ENCODE measurements at places on chromosomes 6 and 20.

DNA sequence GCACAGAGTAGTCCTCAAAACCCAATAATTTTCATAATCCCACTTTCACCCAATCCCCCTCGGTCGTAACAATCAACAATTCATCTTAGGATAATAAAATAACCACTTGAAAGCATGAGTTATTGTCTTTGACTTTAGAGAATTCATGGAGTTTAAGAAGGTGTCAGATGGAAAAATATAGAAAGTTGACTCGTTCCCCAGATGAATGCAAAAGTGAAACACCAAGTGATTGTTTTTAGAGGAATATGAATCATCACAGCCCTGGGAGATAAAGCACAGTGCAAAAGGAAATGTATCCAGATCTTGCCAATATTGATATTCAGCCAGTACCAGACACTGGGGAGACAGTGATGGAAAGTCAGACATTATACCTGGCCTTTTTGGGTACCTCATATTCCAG, 860.5 kb downstream of the DHX35 start:
- DNase-seq = no peak

DNA sequence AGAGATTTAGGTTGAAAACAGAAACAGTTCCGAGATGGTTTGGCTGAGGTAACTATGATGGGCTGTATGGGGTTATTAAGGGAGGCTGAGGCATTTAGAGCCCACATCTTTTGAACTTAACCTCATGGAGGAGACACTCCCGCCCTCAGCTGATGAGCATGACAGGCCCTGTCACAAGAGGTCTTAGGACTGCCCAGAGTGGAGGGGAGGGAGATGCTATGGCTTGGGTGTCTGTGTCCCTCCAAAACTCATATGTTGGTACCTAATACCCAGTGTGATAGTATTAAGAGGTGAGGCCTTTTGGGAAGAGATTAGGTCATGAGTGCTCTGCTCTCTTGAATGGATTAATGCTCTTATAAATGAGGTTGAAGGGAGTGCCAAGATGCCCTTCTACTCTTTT, 126.6 kb downstream of the CDC5L start:
- DNase-seq = no peak

DNA sequence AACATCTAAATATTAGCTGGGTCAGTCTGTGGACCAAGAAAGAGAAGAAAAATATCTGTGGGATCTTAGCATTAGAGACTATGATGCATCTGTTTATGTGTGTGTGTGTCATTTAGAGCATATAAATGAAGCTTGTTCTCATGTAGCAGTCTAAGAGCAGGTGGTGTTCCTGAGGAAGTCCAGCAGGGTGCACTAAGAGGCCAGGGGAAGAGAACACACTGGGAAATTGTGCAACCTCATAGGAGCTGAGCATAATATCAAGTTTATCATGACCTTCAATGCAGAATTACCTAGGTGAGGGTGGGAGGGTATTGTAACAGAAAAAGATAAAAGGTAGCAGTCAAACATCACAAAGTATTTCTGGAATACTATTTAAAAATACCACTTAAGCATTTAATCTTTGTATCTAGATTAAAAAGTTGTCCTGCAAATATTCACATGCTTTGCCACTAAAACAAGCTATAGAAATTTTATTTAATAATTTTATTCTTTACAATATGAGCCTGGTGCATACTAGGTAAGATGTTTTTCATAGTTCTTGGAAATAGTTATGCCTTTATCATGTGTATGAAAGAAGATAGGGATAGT, 80.5 kb downstream of the SMPDL3A start:
- DNase-seq = peak; percentile 77

- peak; percentile 92 for DNase-seq
Observed at GRCh38 chr20:1225783-1226654, at the start of gene RAD21L1. Gene RAD21L1 (plus strand): TSS chr20:1226044. CDS start chr20:1228454, 2,410 bp downstream.

DNA sequence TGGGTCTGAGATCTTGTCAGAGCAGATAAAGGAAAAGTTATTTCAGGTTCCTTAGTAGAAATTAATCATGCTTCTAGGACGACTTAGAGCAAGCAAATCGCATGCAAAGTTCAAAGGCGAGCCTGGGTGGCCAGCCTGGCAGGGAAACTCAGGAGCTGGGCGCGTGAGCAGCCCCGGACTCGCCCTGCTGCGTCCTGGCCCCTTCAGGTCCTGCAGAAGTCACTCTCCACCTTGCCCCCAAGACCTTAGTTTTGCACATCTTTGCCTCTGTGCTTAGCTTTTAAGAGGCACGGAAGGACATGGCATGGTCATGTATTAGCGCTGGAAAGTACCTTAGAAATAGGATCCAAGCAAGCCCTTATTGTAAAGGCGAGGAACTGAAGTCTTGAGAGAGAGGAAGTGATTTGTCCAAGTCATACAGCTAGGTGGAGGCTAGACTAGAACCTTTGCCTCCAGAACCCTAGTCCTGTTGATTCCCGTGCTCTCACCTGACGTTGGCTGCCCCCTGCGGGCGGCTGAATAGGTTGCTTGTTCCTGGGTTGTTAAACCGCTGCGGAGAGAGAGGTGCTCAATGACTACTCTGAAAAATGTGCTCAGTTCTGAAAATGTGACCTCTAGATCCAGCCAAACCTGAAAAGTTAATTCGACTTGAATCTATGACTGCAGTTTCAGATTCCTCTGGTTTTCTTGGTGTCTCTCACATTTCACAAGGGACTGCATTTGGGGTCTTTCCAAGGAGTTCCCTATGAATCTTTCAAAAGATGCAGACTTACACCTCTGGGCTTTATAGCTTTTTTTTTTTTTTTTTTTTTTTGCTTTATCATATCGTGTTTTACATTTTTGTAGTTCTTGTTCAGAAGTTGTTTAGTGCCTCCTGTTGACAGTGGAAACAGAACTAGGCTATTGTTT, 2.7 kb downstream of the MYB start:
- peak; percentile 68 for DNase-seq

DNA sequence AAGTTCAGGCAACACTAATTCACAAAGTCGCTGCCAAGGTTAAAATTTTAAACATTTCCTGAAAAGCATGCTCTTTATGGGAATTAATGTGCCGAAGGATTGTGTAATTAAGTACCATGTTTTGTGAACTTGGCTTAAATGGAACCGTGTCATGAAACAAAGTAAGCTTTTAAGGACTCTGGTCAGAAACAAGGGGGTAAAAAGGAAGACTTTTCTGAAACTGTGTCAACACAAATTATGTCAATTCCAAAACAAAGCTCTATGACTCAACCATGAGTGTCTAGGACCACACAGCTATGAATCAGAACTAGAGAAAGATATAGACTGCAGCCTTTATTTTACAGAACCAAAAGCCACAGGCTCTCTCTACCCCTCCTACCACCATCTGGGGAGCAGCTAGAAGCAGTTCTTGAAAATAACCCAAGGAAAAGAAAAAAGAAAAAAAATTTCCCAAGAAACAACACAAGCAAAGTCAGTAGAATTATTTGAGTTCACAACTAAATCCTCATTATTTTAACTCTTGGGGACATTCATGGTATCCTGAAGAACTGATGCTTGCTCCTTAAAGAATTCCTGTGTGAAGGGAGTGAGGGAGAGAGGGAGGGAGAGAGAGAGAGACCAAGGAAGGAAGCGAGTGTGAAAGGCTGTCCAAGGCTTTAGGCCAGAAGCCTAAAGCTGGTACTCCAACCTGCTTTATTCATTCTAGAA, 81.9 kb downstream of the ZMYND8 start:
- peak; percentile 58 for DNase-seq

Measured in hepatocyte (in vitro differentiated cells).